Muscle of back (tissue), 13 donors: ENCODE measurements at places on chromosomes 2 and 18.
A peak's percentile ranks its signal among the peaks of the same experiment; 100 is the strongest.

DNA sequence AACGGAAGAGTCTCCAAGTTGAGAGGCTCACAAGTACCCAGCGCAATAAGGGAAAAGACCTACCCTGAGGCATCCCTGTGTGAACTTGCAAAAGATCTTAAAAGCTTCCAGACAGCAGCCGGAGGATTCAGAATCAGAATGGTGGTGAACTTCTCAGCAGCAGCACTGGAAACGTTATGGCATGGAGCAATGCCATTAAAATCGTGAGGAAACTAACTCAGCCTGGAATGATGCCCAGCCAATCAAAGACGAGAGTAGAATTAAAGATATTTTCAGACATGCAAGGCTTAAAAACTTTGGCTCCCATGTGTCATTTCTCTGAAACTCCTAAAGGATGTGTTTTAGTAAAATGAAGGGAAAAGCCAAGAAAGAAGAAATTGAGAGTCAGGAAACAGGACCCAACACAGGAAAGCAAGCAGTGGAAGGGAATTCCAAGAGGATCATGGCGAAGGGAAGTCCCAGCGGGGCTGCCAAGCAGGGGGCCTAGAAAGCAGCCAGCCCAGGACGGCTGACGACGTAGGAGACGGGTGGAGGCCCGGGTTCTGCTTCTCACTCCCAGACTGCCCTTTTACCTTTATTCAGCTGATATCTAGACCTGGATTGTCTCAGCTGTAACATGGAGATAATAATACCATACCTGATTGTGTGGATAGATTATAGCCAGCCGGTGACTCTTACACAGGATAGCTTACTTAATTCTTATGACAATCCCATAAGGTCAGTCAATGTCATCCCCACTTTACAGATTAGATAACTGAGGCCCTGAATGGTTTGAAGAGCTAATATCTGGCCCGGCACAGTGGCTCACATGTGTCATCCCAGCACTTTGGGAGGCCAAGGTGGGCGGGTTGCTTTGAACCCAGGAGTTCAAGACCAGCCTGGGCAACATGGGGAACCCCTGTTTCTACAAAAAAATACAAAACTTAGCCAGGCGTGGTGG, 92.8 kb downstream of the ASAP2 start:
- DNase-seq: no peak

- DNase-seq: no peak
Observed at GRCh38 chr2:149021761-149022160, 16.7 kb upstream of the LYPD6B start.

GRCh38 chr2:109450574-109451273, 163.0 kb downstream of the SEPTIN10 start:
- no peak for DNase-seq

DNA sequence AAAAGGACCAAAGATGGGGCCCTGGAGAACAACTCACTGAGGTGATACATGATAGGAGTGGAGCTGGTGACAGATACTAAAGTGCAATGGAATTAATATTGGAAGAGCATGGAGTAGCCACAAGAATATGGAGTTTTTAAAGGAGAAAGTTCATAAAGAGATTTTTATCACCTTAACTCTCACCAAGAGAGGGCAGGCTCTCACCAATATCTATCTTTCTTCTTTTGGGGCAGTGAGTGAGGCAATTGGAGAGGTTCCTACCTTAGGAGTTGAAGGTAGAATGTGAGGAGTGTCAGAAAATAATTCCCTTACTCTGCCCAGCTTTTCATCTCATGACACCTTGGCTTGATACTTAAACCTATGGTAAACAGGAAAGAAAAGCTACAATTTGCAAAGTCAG, 233.7 kb upstream of the CWC22 start:
- no peak for DNase-seq

DNA sequence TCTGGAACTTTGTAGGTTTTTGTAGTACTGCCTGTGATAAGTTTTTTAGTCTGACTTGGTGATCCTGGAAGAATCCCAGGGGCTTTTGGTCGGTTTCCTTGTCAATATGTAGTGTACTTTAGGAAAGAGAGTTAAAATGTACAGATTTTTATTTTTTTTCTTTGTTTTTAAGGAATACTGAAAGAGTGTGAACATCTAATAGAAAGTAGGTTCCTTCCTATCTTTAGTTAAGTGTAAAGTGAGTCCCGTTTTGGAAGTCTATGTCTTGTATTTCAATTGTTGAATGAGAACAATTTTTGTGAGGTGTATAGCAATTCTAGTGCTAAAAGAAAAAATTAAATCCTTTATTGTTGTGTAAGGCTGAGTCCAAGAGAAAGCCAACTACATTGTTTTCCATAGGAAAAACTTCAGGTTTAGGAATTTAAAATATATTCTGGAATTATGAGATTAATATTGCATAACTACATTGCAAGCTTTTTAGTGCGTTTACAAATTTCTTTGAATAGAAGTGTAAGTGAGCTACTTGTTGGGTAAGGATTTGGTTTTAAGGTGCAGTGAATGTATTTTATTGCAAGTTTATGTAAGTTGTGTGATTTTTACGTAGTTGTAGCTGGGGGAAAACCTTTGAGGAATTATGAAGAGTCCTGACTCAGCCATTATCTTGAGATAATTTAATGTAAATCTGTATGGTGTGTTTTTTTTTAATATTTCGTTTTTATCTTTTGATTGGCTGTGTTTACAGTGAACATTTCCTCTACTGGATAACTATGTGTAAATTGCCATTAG, 1.7 kb downstream of the VAPA start:
- peak; percentile 20 for DNase-seq

DNA sequence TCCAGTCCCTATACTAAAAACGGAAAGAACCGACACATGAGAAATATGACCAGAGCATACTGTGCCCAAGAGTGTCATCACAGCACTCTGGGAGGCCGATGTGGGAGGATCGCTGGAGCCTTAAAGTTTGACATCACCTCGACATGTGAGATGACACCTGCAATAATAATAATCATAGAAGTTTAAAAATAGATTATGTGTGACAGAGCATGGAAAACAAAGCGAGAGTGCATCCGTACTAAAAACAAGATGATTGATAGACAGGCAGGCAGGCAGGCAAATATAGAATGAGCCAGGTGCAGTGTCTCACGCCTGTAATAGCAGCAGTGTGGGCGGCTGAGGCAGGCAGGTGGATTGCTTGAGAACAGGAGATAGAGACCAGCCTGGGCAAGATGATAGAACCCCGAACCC, 114.8 kb upstream of the ANKRD30BL start:
- DNase-seq: no peak

- no peak for DNase-seq
Observed at GRCh38 chr2:219844401-219845091, 217.1 kb downstream of the SLC4A3 start.

DNA sequence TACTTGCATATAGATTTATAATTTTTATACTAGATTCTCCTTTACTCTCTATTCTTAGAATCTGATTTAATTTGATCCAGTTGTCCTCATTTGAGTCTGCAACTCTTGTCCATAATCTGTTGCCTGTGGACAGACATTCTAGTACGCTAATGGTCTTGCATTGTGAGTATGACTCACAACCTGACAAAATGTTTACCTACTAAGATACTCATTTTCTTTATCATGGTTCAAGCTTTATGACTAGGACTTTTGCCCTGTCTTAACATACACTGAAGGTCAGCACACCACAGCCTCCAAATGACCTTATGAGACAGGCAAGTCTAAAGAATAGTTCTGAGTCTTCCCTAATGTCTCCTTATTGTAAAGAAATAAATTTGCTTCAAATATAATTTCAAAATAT, 142.3 kb upstream of the CDH7 start:
- no peak for DNase-seq
